Suppressor macrophage treated with lipopolysaccharide for 1 hour (primary cell): ENCODE measurements at places on chromosomes 16 and 17.

- no peak for DNase-seq
These were observed 253.6 kb downstream of the ZFHX3 start for GRCh38 chr16:72794319-72794718.

DNA sequence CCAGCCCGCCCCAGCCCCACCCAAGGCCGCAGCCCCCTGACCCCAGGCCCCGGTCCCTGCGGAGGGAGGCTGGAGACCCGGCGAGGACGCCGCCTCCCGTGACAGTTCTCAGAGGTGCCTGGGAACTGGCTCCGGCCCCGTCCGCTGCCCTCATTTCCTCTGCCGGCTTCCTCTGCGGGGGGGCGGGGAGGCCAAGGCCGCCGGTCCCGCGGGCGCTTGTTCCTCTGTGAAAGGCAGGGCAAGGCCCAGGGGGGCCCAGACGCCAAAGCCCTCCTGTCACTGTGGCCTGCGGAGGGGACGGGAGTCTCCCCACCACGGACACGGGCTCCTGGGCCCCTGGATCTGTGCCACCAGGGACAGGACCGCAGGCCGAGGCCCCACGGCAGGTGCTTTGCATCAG, 5.0 kb upstream of the PVALEF start:
- DNase-seq = peak; percentile 67

DNA sequence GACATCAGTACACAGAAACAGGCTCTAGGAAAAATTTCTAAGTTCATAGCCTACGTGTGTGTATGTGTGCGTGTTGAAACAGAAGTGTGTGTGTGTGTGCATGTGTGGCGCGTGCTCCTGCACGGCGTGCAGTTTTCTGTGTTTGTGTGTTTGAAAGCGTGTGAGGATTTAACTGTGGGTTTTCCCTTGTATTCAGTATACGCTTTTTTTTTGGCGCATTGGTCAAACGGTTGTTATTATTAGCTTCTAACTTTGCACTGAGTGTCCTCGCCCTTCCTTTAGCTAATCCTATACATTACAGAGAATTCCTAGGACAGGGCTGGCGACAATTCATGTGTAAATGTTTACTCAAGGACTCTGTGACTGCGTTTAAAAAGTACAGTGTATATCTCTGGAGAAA, 23.0 kb downstream of the TMC6 start:
- DNase-seq = no peak

DNA sequence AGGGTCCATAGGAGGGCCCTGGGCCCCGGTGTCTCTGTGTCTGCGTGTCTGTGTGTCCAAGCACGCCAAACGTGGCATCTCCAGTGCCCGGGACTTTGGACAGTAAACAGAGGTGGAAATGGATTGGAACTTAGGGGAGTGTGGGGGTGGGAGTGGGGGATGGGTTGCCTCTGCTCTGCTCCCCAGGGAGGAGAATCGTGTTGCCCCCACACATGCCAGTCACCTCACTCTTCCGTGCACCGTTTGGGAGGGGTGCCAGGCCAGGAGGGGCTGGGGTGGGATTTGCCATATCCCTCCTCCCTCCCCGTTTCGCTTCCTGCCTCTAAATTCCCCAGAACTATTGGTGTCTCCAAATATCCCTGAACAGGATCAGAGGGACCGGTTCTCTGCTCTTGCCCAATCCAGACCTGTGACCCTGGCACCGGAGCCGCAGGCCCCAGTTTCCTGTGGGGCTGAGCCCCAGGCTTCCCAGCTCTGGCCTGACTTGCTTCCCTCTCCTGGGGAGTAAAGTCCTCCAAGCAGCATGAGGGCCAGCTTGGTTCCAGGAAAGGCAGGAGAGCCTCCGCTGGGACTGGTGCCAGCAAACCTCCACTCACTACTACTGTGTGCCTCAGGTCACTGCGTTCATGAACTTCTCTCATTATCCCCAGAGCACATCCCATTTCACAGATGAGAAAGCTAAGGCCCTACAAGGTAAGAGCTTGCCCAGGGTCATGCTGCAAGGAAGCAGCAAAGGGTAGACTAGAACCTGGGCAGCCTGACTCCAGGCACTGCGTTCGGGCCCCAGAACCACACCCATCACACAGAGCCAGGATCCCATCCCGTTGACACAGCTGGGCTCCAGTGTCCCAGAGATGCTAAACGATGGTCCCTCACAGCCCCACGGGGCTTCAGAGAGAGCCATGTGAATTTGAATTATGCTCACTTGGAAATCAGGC, at the start of gene ASGR1:
Gene ASGR1, minus strand, starts transcription at position 54 of the 938 bp plus-strand sequence. CDS start 807 bp downstream, outside the sequence.
- no peak for DNase-seq

GRCh38 chr17:13346592-13346991, 255.1 kb downstream of the HS3ST3A1 start:
- DNase-seq = no peak

- DNase-seq = no peak
These were observed 17.6 kb upstream of the CCDC182 start for GRCh38 chr17:57762452-57763395.

DNA sequence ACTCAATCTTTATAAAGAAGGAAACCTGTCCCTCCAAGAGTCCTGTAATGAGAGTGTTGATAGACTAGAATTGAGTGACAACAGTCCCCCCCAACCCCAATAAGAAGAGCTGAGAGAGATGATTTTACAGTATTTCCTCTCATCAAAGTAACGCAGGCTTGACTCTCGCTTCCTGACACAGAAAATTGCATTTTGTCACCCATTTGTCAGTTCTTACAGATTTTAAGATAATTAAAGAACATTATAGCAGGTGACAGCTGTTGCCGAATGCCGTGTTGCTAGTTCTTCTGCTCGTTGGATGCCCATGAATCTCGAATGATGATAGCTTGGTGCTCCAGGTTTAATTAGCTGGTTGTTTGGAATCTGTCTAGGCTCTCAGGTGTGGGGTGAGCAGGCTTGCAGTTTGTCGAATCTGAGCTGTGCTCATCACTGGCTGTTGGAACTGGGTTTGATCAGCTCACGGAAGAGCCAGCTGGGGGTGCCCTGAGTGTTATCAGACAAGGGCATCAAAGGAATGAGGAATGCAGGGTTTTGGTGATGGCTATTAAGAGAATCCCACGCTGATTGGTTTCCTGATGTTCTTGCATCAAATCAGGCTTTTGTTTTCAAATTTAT, 84.8 kb upstream of the CPHXL start:
- DNase-seq = no peak

DNA sequence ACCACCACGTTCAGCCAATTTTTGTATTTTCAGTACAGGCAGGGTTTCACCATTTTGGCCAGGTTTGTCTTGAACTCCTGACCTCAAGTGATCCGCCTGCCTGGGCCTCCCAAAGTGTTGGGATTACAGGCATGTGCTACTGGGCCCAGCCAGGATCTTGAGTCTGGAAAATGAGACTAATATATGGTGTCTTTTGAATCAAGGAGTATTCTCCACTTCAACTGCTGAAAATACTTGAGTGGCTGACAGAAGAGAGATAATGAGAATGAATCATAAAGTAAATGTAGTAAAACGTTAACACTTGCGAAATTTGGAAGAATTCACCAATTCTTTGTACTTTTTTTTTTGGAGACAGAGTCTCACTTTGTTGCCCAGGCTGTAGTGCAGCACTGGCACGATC, 16.6 kb downstream of the SMYD4 start:
- no peak for DNase-seq

DNA sequence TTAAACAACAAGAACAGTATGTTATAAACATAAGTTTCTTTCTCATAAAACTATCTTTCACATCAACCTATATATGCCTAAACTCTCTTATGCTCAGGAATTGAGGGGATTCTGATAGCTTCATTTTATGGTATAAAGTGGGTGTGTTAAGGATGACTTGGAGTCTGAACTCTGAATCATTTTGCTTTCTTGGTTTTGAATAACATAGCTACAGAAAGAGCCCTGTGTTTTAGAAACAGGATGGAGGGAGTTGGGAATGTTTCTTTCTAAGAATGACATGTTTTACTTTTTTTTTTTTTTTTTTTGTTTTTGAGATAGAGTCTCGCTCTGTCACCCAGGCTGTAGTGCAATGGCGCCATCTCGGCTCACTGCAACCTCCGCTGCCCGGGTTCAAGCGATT, 50.1 kb downstream of the RHOT1 start:
- no peak for DNase-seq
